ENCODE measurements at places on chromosomes 16 and 17.

DNA sequence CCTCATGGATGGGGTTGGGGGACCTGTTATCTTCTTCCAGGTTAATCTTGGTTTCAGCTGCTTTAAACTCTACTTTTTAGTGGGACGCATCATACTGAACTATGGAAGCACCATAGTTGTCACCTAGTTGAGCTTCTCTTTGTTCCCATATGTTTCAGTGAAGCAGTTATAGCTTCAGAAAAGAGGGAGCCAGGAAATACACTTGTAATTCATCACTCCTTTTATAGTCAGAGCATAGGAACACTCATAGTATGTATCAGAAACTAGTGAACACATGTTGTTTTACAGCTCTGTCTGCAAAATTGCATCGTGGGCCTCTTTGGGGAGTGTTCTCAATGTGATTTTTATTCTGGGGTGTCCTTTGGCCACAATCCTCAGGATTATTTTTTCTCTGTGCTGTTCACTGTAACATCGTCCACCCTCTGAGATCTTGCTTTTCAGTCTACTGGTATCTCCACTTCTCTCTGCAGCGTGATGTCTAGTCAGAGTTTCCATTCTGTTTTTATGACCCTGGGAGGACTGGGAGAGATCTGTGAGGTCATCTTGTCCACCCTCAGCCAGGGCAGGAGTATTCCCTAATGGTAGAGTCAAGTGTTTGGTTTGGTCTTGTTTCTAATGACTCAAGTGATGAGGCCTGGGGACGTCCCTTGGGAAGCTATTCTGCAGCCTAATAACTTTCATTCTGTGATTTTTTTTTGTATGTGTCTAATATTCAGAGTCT, 585.4 kb downstream of the WWOX start:
- DNase-seq = no peak

GRCh38 chr16:85315866-85316265, 203.6 kb upstream of the CIBAR2 start:
- DNase-seq = no peak

- no peak for DNase-seq
Observed at GRCh38 chr17:78919861-78920450, 5.2 kb downstream of the TIMP2 start.

- no peak for DNase-seq
Observed at GRCh38 chr16:47448830-47449575, 11.9 kb downstream of the ITFG1 start.
